ENCODE measurements at places on chromosomes 5 and 9.

DNA sequence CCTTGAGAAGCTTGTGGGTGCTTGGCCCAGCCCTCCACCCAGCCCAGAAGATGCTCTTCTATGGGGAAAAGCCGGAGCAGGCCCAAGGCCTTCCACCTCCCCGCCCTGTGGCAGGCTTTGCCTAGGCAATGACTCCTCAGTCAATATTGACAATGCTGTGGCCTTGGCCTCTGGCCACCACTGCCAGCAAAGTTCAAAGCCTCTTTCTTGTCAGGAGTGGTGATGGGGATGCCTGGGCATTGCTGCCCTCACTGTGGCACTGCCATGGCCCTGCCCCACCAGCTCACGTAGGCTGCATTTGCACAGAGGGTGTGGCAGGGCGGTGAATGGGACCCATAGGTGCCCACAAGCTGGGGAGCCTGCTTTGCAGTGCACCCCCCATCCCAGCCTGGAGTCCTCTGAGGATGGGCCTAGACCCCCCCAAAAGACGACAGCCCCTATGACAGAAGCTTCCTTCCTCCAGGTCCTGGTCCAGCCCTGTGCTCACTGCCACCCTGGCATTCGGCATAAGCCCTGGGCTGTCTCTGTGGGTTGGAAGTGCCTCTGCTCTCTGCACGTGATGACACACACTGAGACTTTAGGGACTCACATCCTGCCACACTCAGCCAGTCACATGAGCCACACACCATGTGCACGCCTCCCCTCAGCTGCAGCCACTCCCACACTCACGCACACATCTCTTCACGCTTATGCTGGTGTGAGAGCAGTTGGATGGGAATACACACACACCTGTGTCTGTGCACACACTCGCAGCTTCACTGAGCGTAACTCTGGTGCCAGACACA lies 31.1 kb downstream of the MORN5 start:
- no peak for DNase-seq

DNA sequence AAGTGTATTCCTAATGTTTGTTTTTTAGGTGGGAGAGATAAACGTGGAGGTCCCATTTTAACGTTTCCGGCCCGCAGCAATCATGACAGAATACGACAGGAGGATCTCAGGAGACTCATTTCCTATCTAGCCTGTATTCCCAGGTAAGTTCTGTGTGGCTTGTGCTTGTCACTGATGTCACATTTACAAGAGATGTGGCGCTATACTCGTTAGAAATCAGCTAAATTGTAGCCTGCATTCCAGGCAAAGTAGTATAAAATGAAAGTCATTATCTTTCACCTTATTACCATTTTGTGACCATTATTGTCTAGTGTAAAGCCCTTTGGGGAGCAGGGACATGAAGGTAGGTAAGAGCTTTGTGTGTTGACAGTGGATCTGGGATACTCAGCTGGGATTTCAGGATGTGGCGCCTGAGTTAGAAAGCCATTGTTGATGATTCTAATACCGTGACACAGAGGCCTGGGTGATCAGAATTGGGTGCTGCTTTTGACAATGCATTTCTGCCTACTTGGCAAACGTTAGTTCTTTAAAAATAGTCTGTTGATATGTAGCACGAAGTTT lies 137.2 kb downstream of the TRIO start:
- no peak for DNase-seq

- DNase-seq = no peak
These were observed 1.1 kb downstream of the ERCC6L2 start for GRCh38 chr9:95876595-95876994.

DNA sequence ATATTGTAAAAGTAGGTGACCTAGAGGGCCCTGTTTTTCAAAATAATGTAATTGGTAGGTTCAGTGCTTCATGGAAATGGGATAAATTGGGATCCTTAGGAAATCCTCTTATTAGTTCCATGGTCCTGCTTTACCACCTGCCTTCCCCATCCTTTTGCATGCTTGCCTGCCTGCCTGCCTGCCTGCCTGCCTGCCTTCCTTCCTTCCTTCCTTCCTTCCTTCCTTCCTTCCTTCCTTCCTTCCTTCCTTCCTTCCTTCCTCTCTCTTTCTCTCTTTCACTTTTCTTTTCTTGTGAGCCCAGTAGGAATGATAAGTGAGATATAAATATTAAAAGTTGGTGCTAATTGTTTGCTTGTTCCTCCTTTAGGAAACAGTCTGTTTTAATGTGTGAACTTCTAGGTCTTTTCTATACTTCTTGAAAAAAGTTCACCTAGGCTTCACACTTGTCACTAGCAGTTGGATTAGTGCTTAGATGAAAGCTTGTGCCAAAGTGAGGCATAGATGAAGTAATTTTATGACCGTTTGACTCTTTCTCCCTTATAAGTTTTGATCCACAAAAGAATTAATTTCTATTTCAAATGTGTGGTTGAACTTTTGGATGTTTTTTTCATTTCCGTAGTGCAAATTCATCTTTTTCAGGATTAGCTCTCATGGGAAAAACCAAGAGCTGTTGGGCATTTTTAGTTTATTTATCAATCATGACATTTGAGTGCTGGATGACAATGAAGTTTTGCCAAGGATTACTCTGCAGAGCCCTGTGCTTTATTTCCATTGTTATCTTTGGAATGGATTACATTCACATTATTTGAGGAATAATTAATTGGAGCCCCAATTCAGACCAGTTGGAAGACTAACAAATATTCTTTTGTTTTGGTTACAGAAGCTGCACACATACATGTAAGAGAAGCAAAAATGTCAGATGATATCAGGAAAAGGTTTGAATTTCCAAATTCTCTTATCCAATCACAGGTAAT lies 30.7 kb downstream of the FOCAD start:
- no peak for DNase-seq

GRCh38 chr5:154491941-154492340 lies 13.9 kb upstream of the HAND1 start:
- no peak for DNase-seq

- DNase-seq = no peak
These were observed 3.1 kb upstream of the CAMLG start for GRCh38 chr5:134735243-134735642.
